ENCODE measurements at places on chromosomes 4 and X. TPM values are rescaled to one million over a fixed set of nuclear protein-coding genes. Genes with fewer than 3 reads are reported as not detected.

DNA sequence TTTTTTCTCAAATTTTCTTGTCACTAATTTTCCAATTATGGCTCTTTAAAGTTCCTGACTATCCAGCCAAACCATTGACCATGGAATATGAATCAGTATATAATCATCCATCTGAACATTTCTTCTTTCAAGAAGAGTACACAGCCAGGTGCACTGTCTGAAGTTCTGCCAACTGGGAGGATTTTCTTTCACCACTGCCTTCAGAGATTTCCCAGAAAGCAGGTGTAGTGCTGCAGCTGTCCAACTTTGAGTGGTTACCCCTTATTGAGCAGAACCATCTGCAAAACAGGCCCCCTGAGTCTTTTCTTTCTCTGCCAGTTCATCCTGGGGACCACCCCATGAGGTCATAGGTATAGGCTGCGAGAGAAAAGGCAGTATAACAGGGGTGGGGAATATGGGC, 1213.2 kb downstream of the RAPGEF2 start:
- DNase-seq: no peak

The ZNF157 gene
- 0.24 TPM for polyA plus RNA-seq

- DNase-seq: no peak
These were observed 119.1 kb downstream of the PAPSS1 start for GRCh38 chr4:107600983-107601382.

The KLF8 gene
- 4.6 TPM for polyA plus RNA-seq

DNA sequence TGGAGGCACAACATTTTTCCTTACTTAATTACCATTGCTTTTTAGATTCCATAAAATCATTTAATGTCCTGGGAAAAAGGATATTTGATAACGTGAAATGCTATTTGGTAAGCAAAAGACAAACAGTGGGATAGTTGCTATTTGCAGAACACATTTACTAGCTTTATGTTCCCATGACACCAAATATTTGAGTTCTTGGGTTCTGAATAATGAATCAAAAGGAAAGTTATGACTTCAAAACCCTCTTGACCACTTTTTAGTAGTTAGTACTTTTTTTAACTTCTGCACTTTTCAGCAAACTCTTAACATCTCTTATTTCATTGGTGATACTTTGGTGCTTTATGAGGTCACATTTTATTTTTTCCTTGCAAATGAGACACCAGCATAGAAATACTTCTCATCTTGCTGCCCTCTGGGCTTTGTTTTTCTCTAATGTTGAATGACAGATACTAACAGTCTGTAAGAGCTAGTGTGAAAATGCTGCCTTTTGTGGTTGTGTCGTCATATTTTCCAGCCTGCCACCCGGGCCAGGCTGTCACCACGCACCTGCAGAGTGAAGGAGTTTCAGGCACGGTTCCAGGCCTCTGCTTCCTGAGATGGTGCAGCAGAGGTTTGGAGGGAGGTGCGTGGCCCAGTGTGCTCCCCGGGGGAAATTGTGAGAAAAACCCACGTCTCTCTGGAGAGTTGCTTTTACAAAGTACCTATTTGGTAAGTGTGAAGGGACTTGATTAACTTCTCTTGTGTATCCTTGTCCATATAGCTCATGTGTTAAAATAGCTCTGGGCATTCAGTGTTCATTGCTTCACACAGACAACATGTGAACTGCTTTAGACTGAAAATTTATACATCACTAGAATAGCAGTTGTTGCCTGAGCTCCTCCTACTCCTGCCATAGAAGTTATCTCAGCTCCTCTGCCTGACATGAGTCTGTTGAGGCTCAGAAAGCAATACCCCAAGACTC, 34.7 kb downstream of the MSL3 start:
- DNase-seq: no peak

- peak; percentile 54 for DNase-seq
These were observed 61.4 kb upstream of the ENPEP start for GRCh38 chr4:110414561-110414920.

The TRIM60 gene
- polyA plus RNA-seq: not detected

- DNase-seq: no peak
These were observed 9.3 kb downstream of the ZNF185 start for GRCh38 chrX:152907084-152907651.

DNA sequence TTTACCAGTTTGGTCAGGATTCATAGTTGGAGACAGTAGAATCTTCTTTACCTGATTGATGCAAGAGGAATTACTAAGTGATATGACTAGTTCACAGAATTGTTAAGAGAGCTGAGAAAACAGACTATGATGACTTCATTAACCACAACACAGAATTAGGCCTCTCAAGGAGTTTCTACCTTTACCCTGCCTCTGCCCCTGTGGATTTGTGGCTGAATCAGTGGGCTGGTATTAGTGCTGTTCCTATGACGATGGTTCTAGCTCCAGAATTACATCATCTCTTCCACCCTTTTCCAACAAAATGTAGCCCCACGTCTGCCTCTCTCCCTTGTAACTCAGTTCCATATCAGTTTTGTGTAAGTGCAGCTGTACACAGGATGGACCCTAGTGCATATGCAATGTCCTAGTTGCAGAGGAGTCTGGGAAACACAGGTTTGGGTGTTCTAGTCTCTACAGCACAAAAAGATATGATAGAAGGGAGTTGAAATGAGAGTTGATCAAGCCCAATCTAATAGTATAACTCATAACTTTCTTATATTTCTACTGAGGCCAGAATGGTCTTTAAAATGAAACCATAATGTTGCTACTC, 99.3 kb downstream of the ANXA5 start:
- DNase-seq: no peak

The PAGE2 gene
- polyA plus RNA-seq: not detected

DNA sequence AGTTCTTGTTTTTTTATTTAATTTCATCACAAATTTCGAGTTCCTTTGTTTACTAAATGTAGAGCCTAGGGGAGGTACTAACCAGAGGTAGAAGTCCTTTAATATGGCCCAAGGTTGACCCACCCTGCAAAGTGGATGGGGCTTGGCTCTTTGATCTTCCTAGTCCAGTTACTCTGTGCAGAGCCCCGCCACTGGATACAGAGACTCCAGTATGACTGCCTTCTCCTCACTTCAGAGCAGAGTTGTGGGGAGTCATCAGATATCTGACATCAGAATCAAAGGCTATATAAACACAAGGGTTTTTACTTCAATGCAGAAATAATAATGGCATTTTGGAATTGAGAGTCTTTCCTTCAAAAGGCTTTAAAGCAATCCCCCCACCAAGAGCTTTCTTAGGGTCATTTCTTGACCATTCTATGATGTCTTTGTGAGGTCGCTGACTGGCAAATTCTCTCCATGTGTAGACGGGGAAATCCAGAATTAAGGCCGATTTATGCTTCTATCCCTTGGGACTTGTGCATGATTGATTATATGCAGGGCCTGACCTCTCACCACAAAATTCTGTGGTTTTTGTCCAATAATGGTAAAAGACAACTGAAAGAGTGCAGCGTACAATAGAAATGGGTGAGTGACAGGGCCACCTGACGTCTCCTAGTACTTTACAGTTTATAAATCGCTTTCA, 88.3 kb upstream of the CITED1 start:
- no peak for DNase-seq

DNA sequence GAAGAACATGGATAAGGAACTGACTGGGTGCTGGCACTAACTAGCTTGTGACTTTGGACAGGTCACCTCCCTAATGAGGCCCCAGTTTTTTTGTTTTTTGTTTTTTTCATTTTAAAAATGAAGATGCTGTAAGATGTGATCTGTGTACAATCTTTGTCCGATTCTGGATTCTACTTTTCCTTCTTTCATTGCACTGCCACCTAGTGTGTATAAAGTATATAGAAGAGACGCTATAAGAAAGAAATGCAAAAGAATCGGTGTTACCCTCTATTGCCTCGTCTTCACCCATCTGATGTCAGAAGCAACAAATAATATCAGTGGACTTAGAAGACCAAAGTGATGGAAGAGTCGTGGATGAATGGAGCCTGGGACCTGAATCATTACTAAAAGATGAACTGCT, 58.6 kb upstream of the P2RY10 start:
- DNase-seq: peak; percentile 42

DNA sequence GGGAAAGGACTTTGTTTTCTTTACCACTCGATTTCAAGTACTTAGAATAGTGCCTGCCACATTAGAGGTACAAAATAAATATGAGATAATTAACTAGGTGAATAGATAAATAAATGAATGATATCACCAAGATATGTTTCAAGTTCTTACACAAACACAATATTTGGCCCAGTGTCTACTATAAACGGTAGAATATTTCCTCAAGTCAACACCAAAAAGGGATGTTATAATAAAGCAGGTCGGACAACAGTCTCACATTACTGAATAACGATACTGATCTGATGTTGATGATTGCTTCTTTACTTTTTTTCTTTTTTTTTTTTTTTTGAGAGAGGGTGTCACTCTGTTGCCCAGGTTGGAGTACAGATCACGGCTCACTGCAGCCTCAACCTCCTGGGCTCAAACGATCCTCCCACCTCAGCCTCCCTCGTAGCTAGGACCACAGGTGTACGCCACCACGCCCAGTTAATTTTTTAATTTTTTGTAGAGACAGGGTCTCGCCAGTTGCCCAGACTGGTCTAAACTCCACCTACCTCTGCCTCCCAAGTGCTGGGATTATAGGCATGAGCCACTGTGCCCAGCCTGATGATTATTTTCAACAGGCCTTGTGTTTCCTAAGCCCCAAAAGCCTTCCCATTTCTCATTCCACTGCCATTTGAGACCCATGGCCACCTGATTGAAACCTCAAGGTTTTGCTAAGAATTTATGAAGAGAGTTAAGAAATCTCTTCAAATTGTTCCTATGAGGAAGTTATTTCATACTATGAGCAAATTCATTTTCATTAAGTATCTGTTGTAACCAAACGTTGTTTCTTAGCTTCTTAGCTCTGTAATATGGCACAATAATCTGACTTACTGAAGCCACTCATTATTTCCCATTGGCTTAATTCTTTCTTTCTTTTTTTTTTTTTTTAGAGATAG, 2.3 kb downstream of the MANBA start:
- no peak for DNase-seq

DNA sequence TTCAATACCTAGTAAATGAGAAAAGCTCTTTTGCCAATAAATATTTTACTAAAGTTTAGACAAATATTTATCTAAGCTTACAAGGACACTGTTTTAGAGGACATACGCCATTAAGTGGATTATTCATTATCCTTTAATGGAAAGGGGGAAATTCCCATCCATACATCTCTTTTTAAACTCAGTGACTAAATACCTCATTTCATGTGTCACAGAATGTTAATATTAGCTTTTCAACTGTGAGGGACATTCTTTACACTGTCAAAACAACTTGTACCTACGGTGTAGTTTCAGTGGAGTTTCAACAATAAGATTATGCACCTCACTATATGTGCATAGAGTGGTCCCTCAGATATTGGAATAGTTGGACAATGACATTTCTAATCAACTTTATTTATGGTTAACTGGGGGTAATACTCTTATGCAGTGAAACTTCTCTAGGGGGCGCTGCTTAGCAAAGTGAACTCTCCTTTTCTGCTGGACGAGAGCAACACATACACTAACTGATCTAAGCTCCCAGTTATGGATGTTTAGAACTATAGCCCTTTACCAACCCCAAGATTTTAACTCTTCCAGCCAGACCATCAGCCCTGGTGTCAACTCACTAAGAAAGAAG, 9.7 kb downstream of the HS6ST2 start:
- no peak for DNase-seq

The RAB41 gene
- 0.30 TPM for polyA plus RNA-seq

DNA sequence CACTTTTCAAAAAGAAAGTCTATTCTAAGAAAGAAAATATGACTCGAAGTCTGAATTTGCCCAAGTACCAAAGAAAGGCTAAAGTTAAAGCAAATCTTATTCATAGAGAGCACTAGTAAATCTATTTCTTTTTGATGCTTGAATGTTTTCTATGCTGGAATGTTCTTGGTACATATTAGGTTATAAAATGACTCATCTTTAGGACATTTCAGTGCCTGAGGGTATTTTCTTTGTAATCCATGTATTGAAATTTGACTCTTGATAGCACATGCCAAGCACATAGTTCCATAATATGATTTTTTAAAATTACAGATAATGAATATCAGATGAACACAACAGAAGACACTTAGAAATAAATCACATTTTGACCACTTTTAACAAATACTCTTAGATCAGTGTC, 232.8 kb downstream of the TRIML1 start:
- DNase-seq: peak; percentile 8

The SORBS2 gene
- polyA plus RNA-seq: 22.6 TPM

DNA sequence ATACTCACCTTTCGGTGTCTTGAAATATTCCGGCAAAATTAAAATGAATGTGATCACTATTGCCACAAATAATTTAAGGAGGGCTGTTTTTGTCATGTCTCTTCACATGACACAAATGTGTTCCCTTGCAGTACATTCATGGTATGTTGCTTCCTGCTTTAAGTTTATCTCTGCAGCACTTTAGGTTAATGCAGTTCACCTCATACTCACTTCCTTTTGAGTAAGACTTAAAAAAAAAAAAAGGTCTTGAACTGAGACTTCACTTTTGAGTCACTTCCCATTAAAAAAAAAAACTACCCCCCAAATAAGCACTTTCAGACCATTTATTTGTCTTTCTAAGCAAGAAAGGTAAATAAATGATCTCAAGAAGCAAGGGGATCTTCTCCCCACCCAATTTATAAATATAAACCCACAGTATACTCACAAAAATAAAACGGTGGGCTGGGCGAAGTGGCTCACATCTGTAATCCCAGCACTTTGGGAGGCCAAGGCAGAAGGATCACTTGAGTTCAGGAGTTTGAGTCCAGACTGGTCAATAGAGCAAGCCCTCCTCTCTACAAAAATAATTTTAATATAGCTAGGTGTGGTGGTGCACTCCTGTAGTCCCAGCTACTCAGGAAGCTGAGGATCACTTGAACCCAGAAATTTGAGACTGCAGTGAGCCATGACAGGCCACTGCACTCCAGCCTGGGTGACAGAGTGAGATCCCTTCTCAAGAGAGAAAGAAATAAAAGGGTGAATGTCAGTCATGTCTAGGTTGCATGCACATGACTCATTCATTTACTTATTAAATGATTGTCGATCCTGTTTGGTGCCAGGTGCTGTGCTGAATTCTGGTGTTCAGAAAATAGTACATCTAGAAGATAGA, at the start of gene TMEM156:
Gene TMEM156 (minus strand): TSS at position 192 of the 868 bp plus-strand sequence. CDS start 96 bp downstream, at position 96.
- DNase-seq: no peak

The PPP4R3C gene
- not detected for polyA plus RNA-seq

GRCh38 chrX:2846992-2847391, 18.3 kb downstream of the GYG2 start:
- no peak for DNase-seq

GRCh38 chrX:30577362-30577991, at the start of gene TASL:
TSS of gene TASL (minus strand) at chrX:30577766. CDS start at chrX:30560355, 17,411 bp downstream.
- no peak for DNase-seq

GRCh38 chr4:33959519-33959918, 2284.8 kb downstream of the ARAP2 start:
- DNase-seq: peak; percentile 35

- DNase-seq: no peak
These were observed 71.0 kb upstream of the NKX1-1 start for GRCh38 chr4:1477045-1477840.

The BMPR1B gene
- polyA plus RNA-seq: 14.9 TPM

DNA sequence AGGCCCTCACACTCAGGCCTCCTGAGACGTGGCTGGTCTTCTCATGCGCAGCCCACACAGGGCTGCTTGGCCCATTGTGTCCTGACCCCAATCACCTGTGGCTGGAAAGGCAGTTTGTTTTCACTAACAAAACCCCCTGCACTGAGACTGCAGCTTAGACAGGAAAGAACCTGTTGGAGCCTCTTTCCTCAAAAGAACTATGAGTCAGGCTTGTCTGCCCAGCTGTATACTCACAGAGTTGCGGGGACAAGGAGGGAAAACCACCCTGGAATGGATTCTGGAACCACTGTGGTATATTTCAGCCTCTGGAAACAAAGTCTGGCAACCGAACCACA, 5.2 kb upstream of the TMEM156 start:
- no peak for DNase-seq
